ENCODE measurements at places on chromosomes 5 and 9.

DNA sequence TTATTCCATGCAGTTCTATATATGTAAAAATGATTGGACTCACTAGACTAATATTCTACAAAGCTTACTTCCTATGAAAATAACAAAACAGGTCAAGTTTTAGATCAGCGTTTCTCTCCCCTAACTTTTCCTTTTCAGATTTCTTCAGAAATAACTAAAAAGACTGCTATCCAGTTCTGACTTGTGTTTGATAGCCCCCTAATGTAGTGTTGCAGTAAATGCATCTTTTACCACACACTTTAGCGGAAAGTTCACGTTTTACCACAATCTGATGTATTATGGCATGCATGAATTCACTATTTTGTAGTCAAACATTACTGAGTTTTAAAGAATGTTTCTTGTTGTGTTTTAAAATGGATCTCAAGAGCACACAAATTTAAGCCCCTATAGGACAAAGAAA, 292.7 kb downstream of the RAB3C start:
- no peak for DNase-seq

DNA sequence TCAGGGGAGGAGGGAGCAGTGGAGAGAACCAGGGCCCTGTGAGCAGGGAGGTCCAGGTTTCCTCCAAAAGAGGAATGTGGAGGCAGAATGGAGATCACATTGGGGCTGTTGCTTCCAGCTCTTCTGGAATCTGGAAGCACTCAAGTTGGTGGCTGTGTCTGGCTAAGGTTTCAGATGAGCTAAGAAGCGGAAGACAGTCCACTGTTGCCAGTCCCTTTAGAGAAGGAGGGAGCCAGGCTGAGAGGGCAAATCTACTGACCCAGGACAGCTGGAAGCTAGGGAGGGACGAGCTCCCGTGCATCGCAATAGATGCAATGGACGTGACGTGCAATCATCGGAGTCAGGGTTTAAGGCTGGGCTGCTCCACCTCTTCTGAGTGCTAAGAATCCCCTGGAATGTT, 71.2 kb downstream of the TENT4A start:
- no peak for DNase-seq

DNA sequence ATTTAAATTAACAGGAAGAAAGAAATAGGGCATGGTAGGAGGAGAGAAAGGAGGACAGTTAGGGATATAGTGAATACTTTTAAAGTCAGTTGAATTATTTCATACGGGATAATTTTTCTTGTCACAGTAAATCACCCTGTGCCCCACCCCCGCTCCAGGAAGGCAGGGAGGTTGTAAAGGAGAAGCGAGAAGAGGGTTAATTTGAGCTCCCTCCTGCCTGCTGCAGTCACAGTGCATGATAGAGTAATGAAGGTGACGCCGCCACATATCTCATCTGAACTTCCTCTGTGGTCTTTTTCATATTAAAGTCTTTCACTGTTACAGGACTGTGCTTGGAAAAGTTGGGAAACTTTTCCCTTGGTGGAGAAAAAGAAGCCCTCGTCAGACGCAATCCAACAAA, 896 bp upstream of the PCSK5 start:
- no peak for DNase-seq

- no peak for DNase-seq
These were observed 6.1 kb upstream of the ANGPTL2 start for GRCh38 chr9:127128341-127129072.

DNA sequence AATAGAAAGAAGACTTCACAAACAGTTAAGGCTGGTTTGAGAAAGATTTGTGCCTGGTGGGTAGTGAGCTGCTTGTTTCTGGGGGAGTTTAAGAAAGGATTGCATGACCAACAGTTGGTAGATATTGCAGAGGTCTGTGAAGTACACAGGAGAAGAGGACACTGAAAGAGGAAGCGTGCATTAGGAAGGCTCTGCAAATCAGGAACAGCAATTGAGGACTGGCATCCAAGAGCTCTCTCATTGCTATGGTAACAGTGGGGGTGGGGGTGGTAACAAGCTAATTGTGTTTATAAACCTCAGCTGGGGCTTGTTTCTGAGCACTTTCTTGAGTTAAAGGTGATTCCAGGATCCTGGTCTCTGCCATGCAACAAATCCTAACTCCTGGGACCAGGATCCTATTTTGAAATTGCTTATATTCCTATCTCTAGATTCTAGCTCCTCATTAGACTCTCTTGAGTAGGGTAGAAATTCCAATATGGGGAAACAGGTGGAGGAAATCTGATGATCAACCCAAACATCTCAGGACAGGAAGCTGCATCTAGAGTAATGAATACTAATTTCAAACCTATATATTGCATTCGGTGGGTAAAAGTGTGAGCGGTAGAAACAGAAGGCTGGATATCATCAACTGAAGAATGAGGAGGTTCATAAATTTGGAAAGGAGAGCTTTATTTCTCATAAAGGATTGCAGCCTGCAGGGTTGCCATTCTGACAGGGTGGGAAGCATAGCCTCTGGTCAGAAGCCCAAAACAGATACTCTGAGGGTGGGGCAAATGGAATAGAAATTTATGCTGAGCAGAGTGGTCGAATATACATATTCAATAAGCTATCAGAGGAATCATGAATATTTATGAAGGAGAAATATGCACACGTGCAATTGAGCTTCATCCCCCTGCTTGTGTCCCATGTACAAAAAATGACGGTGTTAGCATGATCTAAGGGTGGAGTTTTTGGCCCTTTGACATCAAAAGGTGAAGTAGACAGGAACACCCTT, 79.4 kb downstream of the PTTG1 start:
- DNase-seq = no peak

DNA sequence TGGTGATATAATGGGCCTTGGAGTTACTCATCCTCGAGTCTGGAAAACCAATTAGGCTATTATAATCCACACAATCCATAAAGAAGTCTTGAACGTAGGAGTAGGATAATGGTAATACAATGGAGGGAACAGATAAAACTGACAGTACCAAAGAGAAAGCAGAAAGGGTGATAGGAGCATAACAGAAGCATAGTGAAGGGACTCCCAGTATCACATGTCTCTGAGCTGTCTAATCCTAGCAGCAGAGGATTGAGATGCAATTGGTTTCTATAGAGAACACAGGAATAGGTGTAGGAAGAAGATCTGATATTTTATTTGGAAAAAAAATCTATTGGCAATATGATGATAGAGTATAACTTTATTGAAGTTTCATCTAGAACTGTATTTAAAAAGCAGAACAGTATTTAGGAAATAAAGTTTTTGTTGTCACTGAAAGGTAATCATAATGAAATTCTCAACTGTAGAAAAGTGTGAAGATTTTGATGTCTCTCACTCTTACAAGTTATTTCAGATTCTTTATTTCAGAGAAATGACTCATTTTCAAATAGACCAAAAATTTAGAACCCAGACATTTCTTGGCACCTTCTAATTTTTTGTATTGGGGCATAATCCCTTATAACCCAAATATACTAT, 25.4 kb downstream of the SRFBP1 start:
- no peak for DNase-seq

- no peak for DNase-seq
These were observed 1.5 kb downstream of the DNAJB5 start for GRCh38 chr9:34990908-34991606.

DNA sequence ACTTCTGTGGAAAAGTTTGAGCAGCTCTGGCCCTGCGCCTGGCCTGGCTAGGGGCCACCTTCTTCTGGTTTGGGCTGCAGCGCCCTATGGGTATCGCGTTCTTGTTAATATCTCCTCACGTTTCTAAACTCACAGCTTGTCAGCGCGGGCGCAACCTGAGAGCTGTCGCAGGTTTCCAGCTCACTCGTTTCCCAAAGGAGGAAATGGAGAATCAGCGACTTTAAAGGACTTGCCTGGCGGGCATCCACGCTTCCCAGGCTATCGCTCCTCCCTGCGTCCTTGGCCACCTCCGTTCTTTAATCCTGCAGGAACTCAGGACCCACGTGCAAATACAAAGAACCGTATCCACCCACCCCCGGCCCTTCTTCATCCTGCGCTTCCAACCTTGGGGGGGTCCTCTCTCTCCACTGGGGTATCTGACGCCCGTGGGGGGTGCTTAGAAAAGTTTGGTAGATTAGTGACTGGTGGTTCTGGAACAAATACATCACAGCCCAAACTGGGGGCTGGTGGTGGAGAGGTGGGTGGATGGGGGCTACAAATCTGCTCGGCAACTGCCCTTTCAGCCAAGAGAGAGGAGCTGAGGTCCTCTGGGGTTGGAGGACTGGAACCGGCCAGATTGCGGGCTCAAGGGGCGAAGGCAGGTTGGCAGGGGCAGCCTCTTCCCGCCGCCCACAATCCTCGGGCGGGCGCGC, 578 bp upstream of the PSAT1 start:
- no peak for DNase-seq

DNA sequence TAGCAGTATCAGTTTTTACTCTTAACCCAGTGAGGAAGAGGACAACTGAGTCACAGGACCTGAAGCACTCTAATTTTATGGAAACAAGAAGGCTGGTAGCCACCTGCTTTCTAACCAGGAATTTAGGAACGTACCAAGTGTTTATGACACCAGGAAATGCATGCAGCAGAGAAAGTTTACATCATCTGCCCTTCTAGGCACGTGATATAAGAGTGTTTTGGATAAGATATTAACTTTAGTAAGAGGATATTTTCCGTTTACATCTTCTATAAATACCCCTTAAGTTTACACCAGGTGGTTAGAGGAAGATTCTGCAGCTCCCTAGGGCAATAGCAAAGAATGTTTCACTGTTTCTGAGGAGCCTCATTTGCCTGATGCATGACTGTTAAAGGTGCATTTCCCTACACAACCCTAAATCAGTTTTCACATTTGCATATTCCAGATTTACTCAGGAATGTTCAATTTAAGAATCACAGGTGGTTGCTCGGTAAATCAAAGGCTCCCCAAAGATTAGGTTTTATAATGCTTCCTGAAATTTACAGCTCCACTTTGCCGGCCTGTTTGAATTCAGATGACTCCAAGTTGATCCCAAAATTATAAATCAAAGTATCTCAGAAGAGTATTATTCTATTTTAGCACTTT, 1.8 kb downstream of the TSC1 start:
- no peak for DNase-seq

- no peak for DNase-seq
These were observed 107.3 kb upstream of the APC start for GRCh38 chr5:112630246-112631009.

DNA sequence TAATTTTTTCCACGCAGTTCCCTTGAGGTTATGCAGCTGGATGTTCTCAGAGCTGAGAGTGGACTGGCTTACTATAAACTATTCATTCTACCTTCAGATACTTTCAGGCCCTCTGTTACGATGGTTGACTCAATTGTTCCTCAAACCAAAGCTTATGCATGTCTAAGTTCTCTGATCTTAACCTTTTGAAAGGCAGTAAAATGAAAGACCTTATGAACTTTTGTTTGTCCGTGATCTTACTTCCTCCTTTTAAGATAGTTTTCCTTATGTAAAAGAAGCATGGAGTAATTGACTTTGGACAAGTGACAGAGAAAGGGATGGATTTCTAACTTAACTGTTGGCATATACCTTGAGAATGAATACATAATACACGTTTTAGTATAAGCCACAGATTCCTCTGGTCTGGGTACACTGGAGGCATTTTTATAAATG, 575.7 kb downstream of the PDE4D start:
- DNase-seq = no peak

- no peak for DNase-seq
These were observed 11.5 kb downstream of the NR2F1-AS1 start for GRCh38 chr5:93569300-93570160.

DNA sequence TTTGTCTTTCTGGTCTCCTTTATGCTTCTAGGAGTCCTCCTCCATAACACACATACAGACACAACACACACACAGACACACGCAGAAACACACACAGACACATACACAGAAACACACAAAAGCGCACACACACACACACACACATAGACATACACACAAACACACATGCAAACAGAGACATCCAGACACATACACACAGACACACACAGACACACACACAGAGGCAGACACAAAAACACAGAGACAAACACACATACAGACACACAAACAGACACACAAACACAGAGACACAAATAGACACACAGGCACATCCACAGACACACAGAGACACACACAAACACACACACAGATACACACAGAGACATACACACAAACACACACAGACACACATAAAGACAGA, 220.2 kb downstream of the IRX2 start:
- no peak for DNase-seq

GRCh38 chr5:42990892-42991291, 49.2 kb downstream of the ANXA2R start:
- no peak for DNase-seq

DNA sequence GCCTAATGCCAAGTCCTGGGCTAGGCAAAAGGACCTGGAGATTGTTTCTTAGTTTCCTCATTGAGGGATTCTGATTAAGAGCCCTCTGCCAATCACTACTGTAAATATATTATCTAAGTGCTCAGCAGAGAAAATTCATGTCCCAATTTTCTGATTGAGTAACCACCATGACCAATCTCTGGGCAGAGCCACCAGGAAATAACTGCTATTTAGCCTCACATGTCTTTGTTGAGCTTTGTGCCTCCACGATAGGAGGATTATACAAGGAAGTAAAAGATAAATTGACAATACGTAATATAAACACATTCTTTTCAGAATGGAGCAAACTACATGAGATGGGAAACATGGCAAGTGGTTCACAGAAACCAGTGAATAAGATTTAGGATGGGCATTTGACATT, 396.1 kb upstream of the PAPPA start:
- no peak for DNase-seq

DNA sequence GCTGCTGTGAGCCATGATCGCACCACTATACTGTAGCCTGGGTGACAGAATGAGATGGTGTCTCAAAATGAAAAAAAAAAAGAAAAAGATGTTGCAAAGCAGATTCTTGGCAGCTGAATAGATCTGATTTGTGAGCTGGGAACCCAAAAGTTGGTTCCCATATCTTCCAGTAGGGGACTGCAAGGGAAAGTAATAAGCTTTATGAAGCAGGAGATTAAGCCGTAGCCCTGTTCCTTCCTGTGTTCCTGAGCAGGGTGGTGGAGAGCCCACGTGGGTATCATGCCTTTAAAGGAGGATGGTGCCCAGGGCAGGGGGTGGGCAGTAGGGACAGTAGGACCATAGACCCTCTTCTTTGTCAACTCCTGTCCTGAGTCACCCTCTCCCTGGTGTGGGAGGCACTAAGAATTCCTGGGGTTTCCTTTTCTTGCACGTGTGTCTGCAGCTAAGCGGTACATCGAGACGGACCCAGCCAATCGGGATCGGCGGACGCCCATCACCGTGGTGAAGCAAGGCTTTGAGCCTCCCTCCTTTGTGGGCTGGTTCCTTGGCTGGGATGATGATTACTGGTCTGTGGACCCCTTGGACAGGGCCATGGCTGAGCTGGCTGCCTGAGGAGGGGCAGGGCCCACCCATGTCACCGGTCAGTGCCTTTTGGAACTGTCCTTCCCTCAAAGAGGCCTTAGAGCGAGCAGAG, 37.9 kb downstream of the STOM start:
- no peak for DNase-seq

- DNase-seq = no peak
These were observed 33.5 kb upstream of the SPARC start for GRCh38 chr5:151720215-151720614.

- DNase-seq = no peak
These were observed 60.8 kb downstream of the SEMA4D start for GRCh38 chr9:89436963-89437625.

DNA sequence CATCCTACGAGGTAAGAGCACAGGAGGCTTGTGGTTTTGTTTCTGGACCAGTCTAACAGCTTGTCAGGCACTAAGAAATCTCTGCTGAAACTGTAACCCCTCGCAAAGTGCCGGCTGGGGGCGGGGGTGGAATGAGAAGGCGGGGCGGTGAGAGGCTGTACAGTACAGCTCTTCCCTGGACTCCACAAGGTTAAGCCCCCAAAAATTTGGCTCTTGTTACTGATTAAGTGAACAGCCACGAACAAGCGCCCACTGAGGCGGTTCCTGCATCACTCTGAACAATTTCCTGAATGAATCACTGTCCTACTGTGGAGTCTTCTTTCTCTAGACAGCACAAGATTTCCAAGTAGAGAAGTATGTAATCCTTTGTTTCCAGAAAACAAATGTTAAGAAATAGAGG, 6.8 kb downstream of the FBP2 start:
- no peak for DNase-seq
